ENCODE measurements at places on chromosomes 11 and 22.
A peak's percentile ranks its signal among the peaks of the same experiment; 100 is the strongest.

DNA sequence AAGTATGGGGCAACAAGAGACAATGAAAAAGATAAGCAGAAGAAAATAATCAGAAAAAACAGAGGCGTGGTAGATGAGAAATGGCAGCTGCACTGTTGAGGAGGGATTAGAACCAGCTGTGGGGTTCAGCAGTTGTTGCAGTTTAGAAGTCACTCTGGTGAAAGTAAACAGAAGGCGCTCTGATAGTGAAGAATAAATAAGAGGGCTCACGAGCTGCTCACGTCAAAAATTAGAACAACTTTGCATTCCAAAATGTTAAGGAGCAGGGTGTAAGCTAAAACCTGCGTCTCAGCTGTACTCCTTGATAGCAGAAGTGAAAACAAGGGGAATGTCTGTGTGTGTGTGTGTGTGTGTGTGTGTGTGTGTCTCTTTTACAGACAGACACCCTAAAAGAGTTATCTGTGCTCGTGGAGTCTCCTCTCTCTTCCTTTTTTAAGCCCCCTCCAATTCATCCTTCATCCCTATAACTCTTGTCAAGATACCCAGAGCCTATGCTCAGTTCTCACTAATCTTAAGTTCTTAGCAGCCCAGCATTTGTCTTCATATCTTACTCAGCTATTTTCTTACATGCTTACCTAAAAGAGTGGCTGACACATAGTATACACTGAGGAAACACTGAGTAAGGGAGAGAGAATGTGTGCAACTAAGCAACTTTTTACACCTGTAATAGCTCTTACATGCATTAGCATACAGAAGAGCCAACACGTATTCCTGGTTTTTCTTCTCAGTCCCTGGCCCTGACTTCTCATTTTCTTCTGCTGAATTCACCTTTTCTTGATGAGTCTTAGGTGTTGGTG lies 8.9 kb downstream of the TTC17 start:
- no peak for DNase-seq

DNA sequence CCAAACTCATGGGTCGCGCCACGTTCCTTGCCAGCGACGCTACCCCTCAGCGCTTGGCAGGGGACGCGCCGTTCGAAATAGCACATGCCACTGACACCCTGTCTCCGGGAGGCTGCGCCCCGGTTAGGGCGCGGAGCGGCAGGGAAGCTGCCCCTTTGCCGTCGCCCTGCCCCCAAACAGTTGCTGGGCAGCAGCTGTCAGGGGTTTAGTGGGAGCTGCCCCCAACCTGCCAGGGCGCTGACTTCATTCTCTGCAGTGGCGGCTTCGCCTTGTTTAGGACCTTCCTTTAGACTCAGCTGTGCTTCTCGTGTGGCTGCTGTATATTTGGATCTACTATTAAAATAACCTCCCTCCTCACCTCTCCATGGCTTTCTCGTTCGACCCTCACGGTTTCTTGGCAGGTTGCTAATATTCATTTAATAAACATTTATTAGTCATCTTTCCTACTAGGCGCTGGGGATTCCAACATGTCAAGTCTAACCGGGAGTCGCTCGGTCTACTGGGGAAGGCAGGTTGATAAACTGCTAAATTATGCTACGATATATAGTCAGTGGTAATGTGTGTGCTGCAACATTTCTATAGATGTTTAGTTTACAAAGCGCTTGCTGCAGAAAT lies 782 bp downstream of the TMEM109 start:
- DNase-seq: peak; percentile 62

- DNase-seq: peak; percentile 70
Measured at GRCh38 chr22:29480512-29481264, 670 bp downstream of the NEFH start.

DNA sequence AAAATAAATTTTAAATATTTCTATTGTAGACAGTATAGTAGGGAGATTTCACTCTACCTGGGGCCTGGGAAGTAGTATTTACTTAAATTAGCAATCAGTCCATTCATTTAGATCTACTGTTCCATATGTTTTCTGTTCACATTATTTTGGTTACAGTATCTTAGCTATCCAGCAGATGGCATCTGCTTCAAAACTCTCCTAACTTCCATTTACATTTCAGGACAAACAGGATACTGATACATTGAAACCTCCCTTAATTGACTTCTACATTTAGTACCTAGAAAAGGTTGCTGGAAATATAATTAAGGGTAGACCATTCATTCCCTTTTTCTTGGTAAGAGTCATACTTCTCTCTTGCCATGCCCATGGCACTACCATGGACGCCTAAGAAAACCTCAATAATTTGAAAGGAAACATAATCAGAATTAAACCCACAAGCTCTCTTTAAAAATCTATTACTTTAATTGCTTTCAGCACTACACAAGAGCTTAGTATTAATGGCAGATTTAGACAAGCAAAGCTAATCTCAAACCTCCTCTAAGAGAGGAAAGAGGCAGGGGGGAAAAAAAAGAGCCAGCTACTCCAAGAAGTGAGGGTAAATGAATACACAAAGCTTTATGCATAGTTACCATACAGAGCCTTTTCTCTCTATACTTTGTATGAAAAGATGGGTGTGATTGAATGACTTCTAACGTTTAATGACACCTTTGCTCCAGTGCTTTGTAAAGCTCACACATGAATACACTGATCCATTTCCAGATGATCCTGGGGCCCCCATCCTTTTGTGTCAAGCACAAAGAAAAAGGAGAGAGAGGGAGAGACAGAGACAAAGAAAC lies 131.2 kb upstream of the MTMR2 start:
- DNase-seq: no peak

- no peak for DNase-seq
Measured at GRCh38 chr22:30806391-30806861, 111.8 kb downstream of the OSBP2 start.

DNA sequence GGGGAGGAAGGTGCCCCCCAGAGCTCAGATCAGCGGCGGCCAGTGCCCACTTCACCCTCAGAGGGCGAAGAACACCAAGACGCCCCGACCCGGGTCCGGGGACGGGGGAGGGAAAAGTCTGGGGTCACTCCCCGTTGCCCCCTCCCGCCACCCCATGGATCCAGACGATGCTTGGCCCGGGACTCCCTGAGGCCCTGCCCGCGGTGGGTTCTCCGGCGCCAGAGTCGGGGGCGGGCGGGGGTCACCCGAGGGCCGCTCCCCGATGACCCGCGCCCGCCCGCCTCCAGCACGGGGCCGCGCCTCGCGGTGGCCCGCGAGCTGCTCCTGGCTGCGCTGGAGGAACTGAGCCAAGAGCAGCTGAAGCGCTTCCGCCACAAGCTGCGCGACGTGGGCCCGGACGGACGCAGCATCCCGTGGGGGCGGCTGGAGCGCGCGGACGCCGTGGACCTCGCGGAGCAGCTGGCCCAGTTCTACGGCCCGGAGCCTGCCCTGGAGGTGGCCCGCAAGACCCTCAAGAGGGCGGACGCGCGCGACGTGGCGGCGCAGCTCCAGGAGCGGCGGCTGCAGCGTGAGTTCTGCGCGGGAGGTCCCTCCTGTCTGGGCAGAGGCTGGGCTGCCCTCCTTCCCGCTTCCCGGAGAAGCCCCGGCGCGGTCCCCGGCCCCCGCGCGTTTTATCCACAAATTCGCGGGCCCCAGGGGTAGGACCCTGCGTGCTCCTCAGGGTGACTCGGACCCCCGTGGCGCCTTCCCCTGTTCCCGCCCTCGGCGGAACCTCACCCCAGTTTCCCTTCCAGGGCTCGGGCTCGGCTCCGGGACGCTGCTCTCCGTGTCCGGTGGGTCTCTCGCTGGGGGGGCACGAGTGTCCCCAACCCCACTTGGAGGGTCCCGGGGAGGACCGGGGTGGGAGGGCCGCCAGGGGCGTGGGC lies 1.1 kb downstream of the NLRP6 start:
- DNase-seq: no peak

DNA sequence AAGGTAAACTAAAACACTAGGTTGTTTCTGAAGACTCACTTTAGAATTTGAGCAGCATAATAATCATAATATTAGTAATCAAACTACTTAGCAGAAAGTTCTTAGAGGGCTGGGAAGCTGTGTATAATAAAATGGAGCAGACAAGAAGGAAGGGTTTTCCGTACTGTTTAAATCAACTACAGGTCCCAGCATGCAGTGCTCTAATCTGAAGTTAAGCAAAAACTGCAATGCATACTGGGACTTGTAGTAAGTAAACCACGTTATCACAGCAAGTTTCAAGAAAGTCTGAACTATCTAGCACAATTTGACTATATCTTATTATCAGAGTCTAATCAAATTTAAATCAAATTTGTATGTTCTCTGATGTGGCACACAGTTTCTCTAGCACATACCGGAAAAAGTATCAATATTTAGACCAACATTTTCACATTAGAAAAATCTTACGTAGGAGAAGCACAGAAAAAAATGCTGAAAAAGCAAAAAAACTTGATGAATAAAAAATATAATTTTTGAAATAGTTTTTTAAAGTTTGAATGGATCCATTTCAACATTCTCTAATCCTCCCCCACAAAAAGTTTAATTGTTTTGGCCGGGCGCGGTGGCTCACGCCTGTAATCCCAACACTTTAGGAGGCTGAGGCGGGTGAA lies 8.2 kb downstream of the PHF21A start:
- no peak for DNase-seq

- DNase-seq: no peak
Measured at GRCh38 chr11:78127403-78127802, 12.0 kb downstream of the ALG8 start.

- DNase-seq: no peak
Measured at GRCh38 chr11:9066433-9066925, 24.9 kb downstream of the SCUBE2 start.

GRCh38 chr11:69947793-69948255 lies 128.6 kb upstream of the FGF3 start:
- DNase-seq: no peak

DNA sequence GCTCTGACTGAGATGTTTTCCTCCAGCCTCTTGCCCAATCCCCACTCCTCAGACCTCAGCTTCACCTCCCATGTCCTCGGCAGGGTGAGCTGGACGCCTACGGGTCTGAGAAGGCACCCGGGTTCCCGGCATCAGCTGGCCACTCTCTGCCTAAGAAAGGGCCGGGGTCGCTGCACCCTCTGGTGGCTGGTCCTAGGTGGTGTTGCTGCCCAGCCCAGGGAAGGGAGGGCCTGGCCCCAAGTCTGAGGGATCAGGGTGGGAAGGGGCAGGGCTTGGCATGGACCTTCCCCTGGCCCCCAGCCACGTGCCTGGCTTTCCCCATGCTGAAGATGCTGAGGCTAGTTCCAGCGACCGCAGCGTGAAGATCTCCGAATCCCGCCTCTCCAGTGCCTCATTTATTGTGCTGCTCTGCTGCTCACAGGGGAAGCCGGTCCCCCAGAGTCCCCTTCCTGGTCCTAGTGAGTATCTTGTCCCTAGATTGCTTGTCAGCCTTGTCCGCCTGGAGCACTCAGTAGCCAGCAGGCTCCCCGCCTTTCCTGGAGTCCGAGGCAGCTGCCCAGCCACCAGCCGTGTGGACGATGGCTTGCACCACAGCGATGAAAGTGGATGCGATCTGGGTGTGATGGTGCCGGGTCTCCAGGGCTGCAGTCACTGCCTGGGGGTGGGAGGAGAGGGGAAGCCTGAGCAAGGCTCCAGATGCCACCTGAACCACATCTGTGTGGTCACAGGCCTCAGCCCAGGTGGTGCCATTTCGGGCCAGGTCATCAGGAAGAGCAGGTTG lies 2.9 kb upstream of the GGT5 start:
- peak; percentile 54 for DNase-seq

DNA sequence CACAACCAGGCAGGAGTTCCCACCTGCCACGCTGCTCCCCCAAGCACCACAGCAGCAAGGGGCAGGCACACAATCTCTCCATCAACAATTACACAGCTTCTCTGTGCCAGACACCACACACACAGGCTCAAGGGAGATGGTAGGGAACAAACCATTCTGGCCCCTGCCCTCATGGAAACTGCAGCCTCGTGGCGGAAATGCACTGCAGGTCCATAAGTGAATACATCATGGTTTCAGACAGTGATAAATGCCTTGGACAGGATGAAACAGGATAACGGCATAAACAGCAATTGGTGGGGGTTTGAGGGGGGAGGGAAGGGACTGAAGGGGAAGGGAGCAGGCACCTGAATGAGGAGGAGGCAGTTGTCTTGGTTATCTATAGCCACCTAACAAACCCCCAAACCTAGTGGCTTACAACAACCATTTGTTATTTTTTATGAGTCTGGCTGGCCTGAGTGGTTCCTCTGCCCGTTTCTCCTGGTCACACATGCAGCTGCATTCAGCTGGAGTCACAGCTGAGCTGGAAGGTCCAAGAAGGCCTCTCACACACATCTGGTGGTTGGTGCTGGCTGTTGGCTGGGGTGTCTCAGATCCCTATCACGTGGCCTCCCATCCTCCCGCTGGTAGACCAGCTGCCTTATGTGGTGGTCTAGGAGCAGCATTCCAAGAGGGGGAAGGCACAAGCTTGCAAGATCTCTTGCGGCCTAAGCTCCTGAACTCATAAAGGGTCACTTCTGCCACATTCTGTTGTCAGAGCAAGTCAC lies 15.0 kb upstream of the YWHAH start:
- DNase-seq: no peak

- no peak for DNase-seq
Measured at GRCh38 chr22:45904236-45904635, 72.7 kb downstream of the WNT7B start.

DNA sequence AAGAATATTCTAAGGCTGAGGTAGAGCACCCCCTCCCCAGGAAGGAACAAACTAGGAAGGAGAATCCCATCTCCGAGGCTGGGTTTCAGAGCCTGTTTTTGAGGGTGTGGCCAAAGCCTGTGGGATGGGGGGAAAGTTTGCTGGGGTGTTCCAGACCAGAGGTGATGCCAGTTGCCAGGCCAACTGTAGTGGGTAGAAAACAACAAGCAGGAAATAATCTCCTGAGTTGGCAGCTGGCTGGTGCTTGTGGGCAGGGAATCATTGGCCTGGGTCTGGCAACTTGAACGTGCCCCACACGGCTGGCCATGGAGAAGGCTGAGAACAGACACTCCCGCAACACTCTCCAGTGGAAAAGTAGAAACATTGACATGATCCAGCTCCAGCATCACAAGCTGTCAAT lies 385.6 kb downstream of the ETS1 start:
- DNase-seq: no peak

DNA sequence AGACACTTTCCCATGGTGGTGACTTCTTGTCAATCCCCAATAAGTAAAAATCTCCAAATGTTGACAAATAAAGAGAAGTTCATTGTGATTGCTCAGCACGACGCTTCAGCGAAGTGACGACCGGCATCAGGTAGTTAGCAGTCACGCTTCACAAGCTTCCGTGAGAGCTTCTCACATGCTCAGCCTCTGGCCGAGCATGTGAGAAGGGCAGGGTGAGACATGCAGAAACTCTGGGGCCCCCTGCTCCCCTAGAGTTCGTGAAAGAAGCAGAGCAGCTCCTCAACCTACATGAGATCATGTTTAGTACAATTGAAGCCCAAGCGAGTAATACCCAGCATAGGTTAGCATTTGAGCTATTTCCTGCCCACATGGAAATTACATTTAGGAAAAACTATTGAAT lies 4.4 kb upstream of the C11orf16 start:
- no peak for DNase-seq

GRCh38 chr11:1736447-1736992 lies 13.9 kb downstream of the IFITM10 start:
- DNase-seq: no peak

DNA sequence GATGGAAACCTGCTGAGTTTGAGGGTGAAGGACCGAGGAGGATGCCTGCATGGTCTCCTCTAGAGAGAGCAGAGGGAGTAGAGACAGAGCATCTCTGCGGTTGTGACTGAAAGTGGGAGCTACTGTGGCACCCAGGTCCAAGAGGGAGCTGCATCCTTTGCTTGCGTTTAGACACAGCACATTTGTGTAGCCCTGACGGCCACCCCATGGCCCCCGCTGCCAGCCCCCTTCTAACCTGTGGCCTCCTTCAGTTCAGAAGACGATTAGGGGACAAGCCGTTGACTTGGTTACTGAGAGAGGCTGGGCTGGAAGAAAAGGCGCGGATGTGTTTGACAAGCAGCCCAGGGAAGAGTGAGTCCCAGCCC lies 690.9 kb downstream of the BRD1 start:
- no peak for DNase-seq

GRCh38 chr11:8767466-8768142 lies 85.0 kb downstream of the RPL27A start:
- no peak for DNase-seq

Measured in activated naive CD8-positive, alpha-beta T cell treated with anti-CD3 and anti-CD28 coated beads for 36 hours (primary cell).